ENCODE measurements at places on chromosomes 2 and 18.

DNA sequence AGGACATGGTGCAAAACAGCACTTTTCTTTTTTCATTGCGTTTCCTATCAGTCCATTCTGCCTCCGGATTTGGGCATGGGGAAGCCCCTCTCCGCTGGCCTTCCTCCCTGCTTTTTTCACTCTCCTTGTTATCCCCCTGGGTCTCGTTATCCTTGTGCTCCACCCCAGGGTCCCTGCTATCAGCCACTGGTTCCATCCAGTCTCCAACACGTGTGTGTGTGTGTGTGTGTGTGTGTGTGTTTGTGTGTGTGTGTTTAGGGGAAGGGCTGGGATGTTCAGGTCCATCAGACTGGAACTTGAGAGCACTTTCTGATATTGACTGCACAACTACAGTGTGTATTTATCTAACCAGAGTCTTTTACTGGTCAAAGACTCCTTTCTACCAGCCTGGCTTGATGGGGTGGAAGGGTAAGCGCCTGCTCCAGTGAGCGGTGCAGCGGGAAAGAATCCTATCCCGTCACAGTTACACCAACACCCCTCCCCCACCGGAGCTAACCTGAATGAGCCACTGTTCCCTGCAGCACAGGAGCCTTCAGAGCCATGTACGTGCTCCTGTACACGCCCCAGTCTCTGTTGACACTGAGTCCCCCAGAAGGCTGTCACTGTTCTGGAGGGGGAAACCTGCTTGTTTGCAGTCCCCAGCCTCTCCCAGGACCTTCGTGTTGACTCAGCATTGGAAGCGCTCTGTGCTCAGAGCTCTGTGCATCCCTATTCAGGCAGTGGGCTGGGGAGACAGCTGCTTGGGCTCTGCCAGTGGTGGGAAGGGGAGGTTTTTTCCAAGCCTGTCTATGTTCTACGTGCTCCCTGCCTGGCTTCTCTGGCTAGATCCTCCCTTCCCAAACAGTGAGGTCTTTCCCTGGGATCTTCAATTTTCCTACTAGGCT lies 4.6 kb downstream of the INHA start:
- H3K4me1 ChIP-seq, result peaks cover 21% of the 10 kb centered on the region
- H3K4me3 ChIP-seq, result no peak overlapping the region
- DNase-seq, result no peak
- no peak overlapping the region for H3K27ac ChIP-seq
- no peaks in the 10 kb centered on the region for H3K36me3 ChIP-seq
- H3K27me3 ChIP-seq, result no peaks in the 10 kb centered on the region

- H3K27ac ChIP-seq, result no peak overlapping the region
- no peaks in the 10 kb centered on the region for H3K36me3 ChIP-seq
- DNase-seq, result no peak
- H3K27me3 ChIP-seq, result no peaks in the 10 kb centered on the region
- no peak overlapping the region for H3K4me3 ChIP-seq
- H3K4me1 ChIP-seq, result no peaks in the 10 kb centered on the region
Measured at GRCh38 chr2:235102896-235103295, 151.1 kb downstream of the SH3BP4 start.

GRCh38 chr2:169007941-169008340 lies 23.2 kb downstream of the ABCB11 start:
- DNase-seq, result no peak
- H3K4me1 ChIP-seq, result no peaks in the 10 kb centered on the region
- no peak overlapping the region for H3K27ac ChIP-seq
- no peaks in the 10 kb centered on the region for H3K27me3 ChIP-seq
- H3K4me3 ChIP-seq, result no peak overlapping the region

DNA sequence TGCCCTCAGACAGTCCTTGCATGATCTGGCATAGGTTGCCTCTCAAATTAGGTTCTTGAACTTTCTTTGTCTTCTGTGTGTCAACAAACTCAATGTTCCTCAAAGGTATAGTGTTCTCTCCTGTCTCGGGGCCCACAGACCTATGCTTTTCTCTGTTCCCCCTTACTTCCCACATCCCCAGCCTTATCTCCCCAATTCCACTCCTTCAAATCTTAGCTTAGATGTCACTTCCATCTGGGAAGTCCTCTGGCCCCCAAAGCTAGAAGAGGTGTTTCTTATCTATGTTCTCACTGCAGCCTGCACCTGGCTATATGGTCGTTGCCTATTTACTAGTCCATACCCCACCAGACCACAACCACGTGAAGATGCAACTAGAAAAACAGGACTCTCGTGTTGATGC lies 134.6 kb upstream of the MYCN start:
- H3K4me1 ChIP-seq, result peaks cover 3% of the 10 kb centered on the region
- no peaks in the 10 kb centered on the region for H3K27me3 ChIP-seq
- DNase-seq, result no peak
- H3K36me3 ChIP-seq, result no peaks in the 10 kb centered on the region
- no peak overlapping the region for H3K27ac ChIP-seq

GRCh38 chr2:86216575-86217555 lies 17.6 kb downstream of the MRPL35 start:
- no peak overlapping the region for H3K27ac ChIP-seq
- H3K4me3 ChIP-seq, result no peak overlapping the region
- H3K4me1 ChIP-seq, result no peaks in the 10 kb centered on the region
- H3K36me3 ChIP-seq, result peaks cover 4% of the 10 kb centered on the region
- no peaks in the 10 kb centered on the region for H3K27me3 ChIP-seq

GRCh38 chr2:94622113-94622618 lies 249.1 kb upstream of the TEKT4 start:
- no peak overlapping the region for H3K27ac ChIP-seq
- no peak overlapping the region for H3K4me3 ChIP-seq
- H3K4me1 ChIP-seq, result no peaks in the 10 kb centered on the region
- no peaks in the 10 kb centered on the region for H3K36me3 ChIP-seq

DNA sequence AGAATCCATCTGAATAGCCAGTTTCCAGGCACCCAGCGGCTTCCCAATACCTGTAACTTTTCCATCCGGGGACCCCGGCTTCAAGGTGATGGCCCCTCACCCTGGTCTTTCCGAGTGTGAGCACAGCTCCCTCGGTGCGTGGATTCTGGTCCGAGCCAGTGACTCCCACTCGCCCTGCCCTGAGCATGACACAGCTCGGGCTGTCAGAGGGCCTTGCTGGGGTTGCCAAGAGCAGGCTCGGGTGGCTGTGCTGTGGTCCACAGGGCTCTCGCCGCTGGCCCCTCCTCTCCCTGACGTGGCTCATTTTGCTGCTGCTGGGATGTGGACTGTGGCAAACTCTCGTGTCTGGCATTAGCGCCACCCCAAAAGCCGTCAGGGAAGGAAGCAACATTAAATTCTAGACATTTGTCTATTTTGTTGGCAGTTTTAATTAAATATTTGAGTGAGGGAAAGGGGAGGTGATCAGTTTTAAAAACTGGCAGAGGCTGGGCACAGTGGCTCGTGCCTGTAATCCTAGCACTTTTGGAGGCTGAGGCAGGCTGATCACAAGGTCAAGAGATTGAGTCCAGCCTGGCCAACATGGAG lies 5.6 kb upstream of the ESPNL start:
- peaks cover 4% of the 10 kb centered on the region for H3K36me3 ChIP-seq
- no peaks in the 10 kb centered on the region for H3K27me3 ChIP-seq
- H3K27ac ChIP-seq, result no peak overlapping the region

DNA sequence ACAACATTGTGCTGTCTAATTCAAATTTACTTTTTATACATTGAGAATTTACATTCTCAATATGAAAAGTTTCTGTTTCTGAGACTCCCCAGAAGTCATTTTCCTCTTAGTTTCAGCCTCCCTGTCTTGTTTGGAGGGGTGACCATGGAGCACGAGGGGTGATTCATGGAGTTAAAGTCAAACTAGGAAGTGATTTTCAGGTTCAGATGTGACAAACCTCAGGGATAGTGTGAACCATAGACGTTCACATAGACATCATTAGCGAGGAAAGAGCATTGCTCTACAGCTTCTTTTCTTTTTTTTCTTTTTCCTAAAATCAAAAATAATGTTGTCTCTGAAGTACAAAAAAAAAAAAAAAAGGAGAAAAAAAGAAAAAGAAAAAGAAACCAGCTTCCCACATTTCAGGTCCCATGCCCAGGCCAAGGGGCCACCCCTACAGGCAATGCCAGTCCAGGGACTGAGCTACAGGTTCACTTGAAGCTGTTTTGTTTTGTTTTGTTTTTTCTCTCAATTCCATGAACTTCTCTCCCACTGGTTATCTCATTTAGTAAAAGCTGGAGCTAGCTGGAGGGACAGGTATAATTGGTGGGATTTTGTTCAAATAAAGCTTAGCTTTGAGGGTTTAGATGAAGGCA lies 18.1 kb upstream of the LCLAT1 start:
- H3K27ac ChIP-seq, result no peak overlapping the region
- no peaks in the 10 kb centered on the region for H3K27me3 ChIP-seq
- DNase-seq, result no peak
- no peaks in the 10 kb centered on the region for H3K36me3 ChIP-seq

DNA sequence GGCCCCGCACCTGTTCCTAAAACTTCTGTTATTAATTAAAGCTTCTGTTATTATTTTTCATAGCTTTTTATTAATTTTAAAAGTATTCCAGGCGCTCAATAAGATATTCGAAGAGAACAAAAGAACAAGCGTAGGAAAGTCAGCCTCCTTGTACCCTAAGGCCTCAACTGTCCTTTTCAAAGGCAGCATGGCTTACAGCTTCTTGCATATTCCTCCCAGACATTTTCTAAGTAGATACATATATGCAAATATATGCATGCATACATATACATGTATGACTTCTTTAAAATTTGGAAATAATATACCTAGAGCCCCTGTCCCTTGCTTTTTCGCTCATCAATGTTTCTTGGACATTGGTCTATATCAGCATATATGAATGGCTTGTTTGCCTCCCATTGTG lies 12.3 kb downstream of the GPR55 start:
- no peak overlapping the region for H3K27ac ChIP-seq
- H3K36me3 ChIP-seq, result no peaks in the 10 kb centered on the region
- no peak overlapping the region for H3K4me3 ChIP-seq

GRCh38 chr18:33755931-33756560 lies 178.0 kb downstream of the ASXL3 start:
- H3K4me1 ChIP-seq, result no peaks in the 10 kb centered on the region
- no peak for DNase-seq
- H3K27ac ChIP-seq, result no peak overlapping the region
- no peaks in the 10 kb centered on the region for H3K36me3 ChIP-seq
- H3K4me3 ChIP-seq, result no peak overlapping the region
- no peaks in the 10 kb centered on the region for H3K27me3 ChIP-seq

GRCh38 chr2:47651296-47651695 lies 131.6 kb upstream of the MSH6 start:
- DNase-seq, result no peak
- no peak overlapping the region for H3K27ac ChIP-seq
- peaks cover 4% of the 10 kb centered on the region for H3K4me1 ChIP-seq
- no peaks in the 10 kb centered on the region for H3K36me3 ChIP-seq
- H3K27me3 ChIP-seq, result no peaks in the 10 kb centered on the region
- no peak overlapping the region for H3K4me3 ChIP-seq

- DNase-seq, result no peak
- H3K27ac ChIP-seq, result no peak overlapping the region
- H3K27me3 ChIP-seq, result no peaks in the 10 kb centered on the region
Measured at GRCh38 chr2:120330946-120331822, 14.8 kb upstream of the INHBB start.

- peaks cover 3% of the 10 kb centered on the region for H3K36me3 ChIP-seq
- no peak for DNase-seq
- H3K27me3 ChIP-seq, result no peaks in the 10 kb centered on the region
- no peak overlapping the region for H3K27ac ChIP-seq
Measured at GRCh38 chr2:10136101-10136934, 13.8 kb downstream of the RRM2 start.

GRCh38 chr2:160936044-160936806 lies 224.0 kb upstream of the TANK start:
- DNase-seq, result no peak
- no peak overlapping the region for H3K4me3 ChIP-seq
- no peak overlapping the region for H3K27ac ChIP-seq
- H3K27me3 ChIP-seq, result no peaks in the 10 kb centered on the region

GRCh38 chr2:206218156-206218555 lies 56.3 kb upstream of the ZDBF2 start:
- H3K27me3 ChIP-seq, result no peaks in the 10 kb centered on the region
- no peaks in the 10 kb centered on the region for H3K36me3 ChIP-seq
- no peak overlapping the region for H3K27ac ChIP-seq

- H3K4me3 ChIP-seq, result no peak overlapping the region
- H3K27ac ChIP-seq, result no peak overlapping the region
- H3K36me3 ChIP-seq, result no peaks in the 10 kb centered on the region
- DNase-seq, result no peak
- H3K27me3 ChIP-seq, result no peaks in the 10 kb centered on the region
- H3K4me1 ChIP-seq, result no peaks in the 10 kb centered on the region
Measured at GRCh38 chr18:78540636-78541529, 438.7 kb upstream of the SALL3 start.

DNA sequence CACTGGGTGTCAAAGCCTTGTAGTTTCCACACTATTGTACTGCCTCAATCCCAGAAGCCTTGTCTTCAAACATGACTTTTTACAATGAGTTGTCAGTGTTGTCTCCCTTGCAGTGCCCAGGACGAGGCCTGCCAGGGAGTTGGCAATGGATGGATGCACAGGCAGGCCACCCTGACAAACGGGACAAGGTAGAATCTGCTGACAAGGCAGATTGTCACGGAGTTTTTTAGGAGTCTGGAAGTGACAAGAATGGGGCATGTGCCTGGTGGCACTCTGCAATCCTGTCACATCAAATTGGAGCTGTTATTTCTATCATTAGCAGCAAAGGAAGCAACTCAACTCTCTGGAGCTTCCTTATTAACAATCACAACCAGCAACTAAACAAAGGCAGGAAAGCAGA lies 25.2 kb upstream of the GPR39 start:
- H3K4me1 ChIP-seq, result peaks cover 2% of the 10 kb centered on the region
- no peak for DNase-seq
- H3K27me3 ChIP-seq, result no peaks in the 10 kb centered on the region
- H3K4me3 ChIP-seq, result no peak overlapping the region

- no peak overlapping the region for H3K27ac ChIP-seq
- no peak for DNase-seq
- no peaks in the 10 kb centered on the region for H3K36me3 ChIP-seq
- H3K4me1 ChIP-seq, result peaks cover 3% of the 10 kb centered on the region
- peaks cover 12% of the 10 kb centered on the region for H3K27me3 ChIP-seq
Measured at GRCh38 chr18:13217466-13217961, 1.0 kb upstream of the LDLRAD4 start.

- DNase-seq, result no peak
- no peaks in the 10 kb centered on the region for H3K4me1 ChIP-seq
- no peaks in the 10 kb centered on the region for H3K27me3 ChIP-seq
- H3K27ac ChIP-seq, result no peak overlapping the region
Measured at GRCh38 chr2:217890445-217890844, 112.3 kb downstream of the TNS1 start.

- no peak overlapping the region for H3K27ac ChIP-seq
- no peaks in the 10 kb centered on the region for H3K27me3 ChIP-seq
- no peak for DNase-seq
- H3K4me1 ChIP-seq, result no peaks in the 10 kb centered on the region
Measured at GRCh38 chr2:164000176-164000575, 264.4 kb upstream of the FIGN start.

DNA sequence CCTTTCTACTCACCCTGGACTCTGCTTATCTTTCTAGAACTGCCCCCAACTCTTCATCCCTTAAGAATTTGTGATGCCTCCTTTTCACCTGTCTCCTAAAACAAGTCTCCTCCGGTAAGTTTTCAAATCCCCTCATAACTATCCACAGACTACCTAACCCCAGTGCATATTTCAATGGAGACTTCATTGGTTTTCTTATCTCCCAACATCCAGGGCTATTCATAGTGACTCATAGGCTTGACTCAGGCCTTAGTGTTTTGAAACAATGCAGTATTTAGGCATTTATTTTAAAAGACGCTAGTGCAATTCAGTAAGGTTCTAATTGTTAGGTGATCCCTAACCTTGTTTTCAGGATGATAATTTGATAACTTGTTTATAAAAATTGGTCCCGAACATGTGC lies 399.2 kb downstream of the CPS1 start:
- no peaks in the 10 kb centered on the region for H3K36me3 ChIP-seq
- no peak overlapping the region for H3K4me3 ChIP-seq
- no peak overlapping the region for H3K27ac ChIP-seq
- DNase-seq, result no peak
- no peaks in the 10 kb centered on the region for H3K4me1 ChIP-seq

Data from iPS DF 6.9 (cell line).